ENCODE measurements at places on chromosomes 16 and 17. TPM values are rescaled to one million over a fixed set of nuclear protein-coding genes. Genes with fewer than 3 reads are reported as not detected.

Gene NRN1L
- total RNA-seq, result 0.14 TPM

Gene OR4D1
- under 0.01 TPM for total RNA-seq

Gene ASGR1
- 127 TPM for total RNA-seq

Gene CHD9NB
- 0.05 TPM for total RNA-seq
